ENCODE measurements at places on chromosomes 4 and X.
A peak's percentile ranks its signal among the peaks of the same experiment; 100 is the strongest.

DNA sequence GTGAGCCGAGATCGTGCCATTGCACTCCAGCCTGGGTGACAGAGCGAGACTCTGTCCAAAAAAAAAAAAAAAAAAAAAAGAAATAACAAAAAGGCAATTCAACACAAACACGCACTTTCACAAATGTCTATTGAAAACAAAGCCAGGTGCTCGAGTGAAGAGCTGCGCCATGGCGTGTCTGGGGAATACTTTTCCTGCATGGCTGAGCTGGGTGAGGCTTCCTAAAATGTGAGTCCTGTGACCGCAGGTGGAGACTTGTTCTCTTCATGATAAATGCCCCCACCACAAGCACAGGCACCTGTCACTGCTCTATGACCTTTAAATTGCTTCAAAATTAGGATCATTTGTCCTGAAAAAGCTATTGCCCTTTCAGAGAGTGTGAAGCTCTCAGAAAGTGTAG lies 4.0 kb upstream of the ABLIM2 start:
- DNase-seq, result no peak

GRCh38 chr4:13876131-13876530 lies 248.6 kb upstream of the BOD1L1 start:
- DNase-seq, result no peak

DNA sequence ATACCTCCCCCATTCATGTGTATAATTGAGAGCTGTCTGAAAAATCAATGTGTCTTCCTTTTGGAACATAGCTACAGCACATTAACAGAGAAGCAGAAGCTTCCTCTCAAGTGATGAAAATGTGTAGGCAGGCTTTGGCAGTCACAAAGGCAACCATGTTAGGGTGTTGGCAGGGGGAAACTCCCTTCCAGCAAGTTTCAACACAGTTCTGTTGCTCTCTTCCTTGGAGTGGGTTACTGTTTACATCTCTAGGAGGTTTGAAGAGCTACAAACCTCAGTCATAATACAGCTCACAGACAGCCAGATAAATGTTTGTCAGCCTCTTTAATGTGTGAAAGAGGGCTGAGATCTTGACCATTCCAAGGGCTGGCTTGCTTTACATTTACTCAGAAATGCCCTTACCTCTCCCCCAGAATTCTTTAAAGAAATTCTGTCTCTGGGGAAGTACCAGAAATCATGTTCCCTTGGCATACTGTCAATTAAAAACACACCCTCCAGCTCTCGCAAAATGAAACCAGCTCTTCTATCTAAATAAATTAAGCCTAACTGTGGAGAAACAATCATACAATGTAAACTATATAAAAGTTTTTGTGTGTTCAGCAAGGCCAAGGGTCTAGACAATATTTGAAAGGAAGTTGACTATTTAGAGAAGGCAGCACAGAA lies 18.9 kb downstream of the ZBTB33 start:
- peak; percentile 64 for DNase-seq

DNA sequence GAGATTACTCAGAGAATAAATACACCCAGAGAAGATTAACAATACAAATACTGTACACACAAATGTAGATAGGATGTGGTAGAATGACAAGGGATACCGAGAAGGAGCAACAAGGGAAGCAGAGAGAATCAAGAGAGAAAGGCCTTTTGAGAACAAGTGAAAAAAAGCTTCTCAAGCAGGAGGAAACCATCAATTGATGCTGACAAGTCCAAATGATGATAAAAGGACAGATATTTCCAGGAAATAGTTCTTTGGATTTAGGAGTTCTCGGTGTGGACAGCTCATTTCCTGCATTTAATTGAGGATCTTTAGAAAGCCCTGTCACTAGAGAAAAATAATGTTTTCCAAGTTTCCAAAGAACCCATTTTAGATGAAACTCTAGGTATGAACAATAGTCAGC lies 48.1 kb downstream of the NPY5R start:
- DNase-seq, result no peak

- DNase-seq, result no peak
Observed at GRCh38 chr4:168522356-168522755, 25.5 kb downstream of the PALLD start.

DNA sequence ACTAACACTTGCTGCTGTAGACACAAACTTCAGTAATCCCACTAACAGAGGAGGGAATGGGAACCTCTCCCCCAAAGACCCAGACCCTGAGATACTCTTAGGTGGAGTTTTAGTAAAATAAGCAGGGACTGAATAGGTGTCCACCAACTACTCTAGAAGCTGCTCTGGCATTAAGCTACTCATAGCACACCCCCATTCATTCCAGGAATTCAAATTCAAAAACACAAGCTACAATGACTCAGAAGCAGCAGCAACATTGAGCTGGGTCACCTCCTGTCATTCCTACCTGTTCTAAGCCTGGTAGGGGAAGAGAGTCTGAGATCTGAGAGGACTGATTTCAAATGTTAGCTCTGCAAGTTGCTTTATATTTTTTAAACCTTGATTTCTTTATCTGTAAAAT lies 135.4 kb upstream of the FRMPD4 start:
- DNase-seq, result no peak

DNA sequence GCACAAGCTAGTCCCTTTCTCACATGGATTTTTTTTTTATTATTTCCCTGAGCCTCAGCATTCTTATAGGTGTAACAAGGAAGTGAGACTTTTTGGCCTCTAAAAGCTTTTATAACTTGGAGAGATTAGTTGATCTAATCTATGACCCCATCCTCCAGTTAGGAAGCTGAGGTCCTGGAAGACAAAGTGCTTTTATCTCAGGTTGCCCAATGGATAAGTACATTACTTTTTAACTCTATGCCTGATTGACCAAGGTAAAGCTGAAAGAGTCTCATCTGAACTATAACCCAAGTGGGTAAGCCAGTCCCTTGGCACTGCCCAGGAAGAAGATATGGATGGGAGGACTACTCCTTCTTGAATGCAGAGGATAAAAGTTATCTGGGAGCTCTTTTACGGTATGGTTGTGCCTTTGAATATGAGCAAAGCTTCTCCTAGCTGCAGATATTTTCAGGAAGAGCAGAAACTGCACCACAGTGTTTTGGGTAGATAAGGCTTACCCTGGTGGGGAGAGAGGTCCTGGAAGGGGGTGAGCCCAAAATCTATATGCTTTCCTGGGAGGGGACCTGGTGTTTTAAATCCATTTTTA lies 40.2 kb downstream of the VSIG4 start:
- DNase-seq, result no peak

DNA sequence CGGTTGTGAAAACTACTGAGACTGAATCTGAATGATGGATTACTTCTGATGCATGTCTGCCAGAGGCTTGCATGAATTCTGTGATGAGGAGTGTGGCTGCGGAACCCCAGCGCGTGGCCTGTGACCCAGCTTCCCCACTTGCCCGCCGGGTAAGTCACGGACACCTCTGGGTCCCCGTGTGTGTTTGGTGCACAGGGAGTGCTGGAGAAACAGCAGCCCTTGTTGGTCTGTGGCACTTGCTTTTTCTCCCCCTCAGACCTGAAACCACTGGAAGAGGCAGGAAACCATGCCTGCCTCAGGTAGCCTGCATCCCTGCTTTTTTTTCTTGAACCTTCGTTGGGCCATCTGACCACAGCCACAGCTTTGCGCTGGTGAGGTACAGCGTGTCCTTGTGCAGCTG lies 51.9 kb upstream of the TADA2B start:
- no peak for DNase-seq

- DNase-seq, result no peak
Observed at GRCh38 chr4:186058253-186058979, 10.5 kb upstream of the TLR3 start.

DNA sequence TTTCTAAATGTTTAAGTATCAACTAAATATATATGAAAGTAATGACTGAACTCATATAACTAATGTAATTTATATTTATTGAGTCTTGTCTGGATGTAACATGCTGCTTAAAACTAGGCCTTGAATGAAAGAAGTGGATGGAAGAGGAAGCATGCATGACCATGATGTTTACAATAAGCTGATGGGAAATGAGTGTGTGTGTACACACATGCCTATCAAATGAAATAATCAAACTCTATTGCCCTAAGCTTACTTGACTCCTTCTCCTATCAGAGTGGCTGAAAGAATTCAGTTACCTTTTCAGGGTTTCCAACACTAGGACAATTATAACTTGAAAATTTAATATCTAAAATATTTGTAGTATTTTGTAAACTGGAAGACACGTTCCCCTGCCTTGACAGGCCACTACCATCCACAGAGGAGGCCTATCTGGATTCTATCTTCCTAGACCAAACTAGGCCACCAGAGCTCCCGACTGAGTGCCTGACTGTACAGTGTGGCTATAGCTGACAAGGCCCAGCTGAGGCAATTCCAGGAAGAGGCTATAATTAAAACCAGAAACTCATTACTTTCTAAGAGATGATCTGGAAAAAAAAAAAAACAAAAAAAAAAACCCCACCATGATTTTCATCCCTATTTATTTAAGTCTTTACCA lies 7.6 kb downstream of the ARSJ start:
- no peak for DNase-seq

DNA sequence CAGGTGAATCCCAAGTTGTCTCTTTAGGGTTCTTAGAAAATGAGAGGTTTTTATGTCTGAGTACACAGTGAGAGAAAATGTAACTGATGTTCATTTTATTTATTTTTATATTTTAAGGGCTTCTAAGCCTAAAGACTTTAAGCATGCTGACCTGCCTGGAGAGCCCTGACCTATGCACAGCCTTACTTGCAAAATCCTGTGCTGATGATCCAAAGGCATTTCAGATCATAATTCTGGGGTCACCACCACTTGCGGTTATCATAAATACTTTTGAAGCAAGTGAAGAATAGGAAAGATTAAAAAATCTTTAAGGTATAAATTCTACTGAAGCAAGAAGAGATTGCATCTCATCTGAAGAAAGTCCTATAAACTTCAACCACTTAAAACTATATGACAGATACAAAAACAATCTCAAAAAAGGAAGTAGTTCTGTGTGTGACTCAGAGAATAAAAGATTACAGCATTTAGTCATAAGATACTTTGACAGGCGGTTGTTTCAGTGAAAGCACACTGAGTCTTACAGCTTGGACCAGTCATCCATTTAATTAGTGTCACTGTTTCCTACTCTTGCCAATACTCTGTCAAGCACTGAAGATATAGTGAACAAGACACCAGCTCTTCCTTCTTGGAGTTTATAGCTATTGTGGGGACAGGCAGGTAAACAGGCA lies 245.2 kb upstream of the DIPK2B start:
- DNase-seq, result peak; percentile 59

DNA sequence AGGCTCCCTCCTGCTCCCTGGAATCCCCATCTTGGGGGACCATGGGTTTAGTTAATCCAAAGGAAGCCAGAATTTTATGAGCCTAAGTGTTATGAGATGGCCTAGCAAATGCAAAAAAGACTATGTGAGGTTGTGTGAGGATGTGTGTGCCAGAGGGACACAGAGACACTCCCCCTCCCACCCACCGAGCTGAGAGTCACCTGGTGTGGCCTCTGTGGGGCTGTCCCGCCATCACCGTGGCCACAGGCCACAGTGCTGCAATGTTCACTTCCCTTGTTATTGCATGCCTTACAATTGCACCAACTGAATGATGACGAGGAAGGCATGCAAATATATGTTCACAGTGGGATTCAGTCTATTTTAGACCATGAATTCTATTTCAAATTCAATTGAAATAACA lies 601 bp upstream of the FGFBP2 start:
- DNase-seq, result peak; percentile 61

- DNase-seq, result no peak
Observed at GRCh38 chr4:89067417-89067816, 10.4 kb upstream of the FAM13A start.

DNA sequence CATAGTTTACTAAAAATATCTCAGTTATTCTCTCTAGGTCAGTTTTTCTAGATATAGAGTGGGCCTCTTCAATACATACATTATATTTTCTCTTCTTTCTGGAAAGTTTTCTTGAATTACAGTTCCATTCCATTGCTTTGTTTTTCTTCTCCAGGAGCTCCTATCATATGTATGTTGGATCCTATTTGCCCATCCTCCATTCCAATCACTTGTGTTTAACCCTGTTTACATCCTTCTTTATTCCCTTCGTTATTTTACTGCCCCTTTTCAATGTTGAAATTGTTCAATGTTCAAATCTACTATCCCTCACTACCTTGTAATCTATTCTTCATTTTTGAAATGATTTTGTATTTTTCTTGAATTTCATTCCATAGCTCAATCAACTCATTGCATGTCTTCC lies 97.4 kb downstream of the IRF2 start:
- DNase-seq, result no peak

DNA sequence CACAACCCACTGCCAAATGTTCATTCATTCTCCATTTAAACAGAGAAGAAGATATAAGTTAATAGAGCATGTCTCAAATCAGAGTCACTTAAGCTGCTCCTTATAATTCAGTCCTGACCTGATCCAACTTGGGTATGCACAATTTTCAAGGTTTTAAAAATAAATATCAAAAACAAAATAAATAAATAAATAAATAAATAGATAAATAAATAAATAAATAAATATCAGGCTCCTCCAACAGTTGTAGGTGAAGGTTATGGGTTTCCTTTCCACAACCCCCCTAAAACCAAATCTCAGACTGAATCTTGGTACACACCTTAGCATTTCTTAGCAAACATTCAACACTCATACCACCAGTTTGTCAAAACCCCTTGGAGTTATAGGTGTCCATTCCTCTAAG lies 204.4 kb downstream of the PARM1 start:
- no peak for DNase-seq

GRCh38 chr4:136754810-136755530 lies 777.3 kb downstream of the PCDH18 start:
- DNase-seq, result no peak

All from inflammatory macrophage treated with lipopolysaccharide for 1 hour (primary cell).